ENCODE measurements at places on chromosomes 12 and 14.

GRCh38 chr12:98653866-98654493 is 8.9 kb downstream of the APAF1 start:
- no peak for DNase-seq

- DNase-seq: no peak
Observed at GRCh38 chr12:108144080-108144479, 15.0 kb downstream of the WSCD2 start.

GRCh38 chr14:49971156-49972130 is 78.6 kb downstream of the ARF6 start:
- DNase-seq: no peak

DNA sequence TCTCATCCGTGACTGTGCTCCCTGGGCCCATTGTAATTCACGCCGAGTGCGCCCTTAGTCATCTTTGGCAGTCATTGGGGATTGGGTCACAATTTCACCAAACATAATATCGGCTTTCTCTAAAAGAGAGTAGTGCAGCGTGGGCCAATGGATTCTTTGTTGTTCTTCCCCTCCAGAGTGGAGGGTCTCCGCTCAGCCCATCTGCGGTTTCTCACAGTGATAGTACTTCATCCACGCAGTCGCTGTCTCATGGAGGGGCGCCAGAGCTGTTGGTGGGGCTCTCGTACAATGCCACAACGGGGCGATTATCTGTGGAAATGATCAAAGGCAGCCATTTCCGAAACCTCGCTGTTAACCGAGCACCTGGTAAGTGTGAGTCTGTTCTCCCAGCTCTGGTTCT is 321.8 kb downstream of the SNAPC1 start:
- DNase-seq: no peak

- DNase-seq: no peak
Observed at GRCh38 chr12:106025129-106025528, 113.6 kb downstream of the NUAK1 start.

All from stimulated activated CD4-positive, alpha-beta T cell treated with anti-CD3 and anti-CD28 coated beads, Interleukin-15, amount 100 ng/mL, for 48 hours (primary cell).